ENCODE measurements at places on chromosomes 7 and 10. TPM values are rescaled to one million over a fixed set of nuclear protein-coding genes. Genes with fewer than 3 reads are reported as not detected.

The SORCS3 gene
- 0.46 TPM for total RNA-seq

The CFAP69 gene
- total RNA-seq: 6.6 TPM

The POU6F2 gene
- not detected for total RNA-seq

The PLA2G12B gene
- not detected for total RNA-seq

The ACTR3C gene
- total RNA-seq: 10.8 TPM

The SPAM1 gene
- not detected for total RNA-seq

The SSC4D gene
- 0.86 TPM for total RNA-seq

The ANKRD1 gene
- 3.5 TPM for total RNA-seq

The ATG9B gene
- total RNA-seq: 1.2 TPM

The SMKR1 gene
- total RNA-seq: 13.1 TPM

The XPNPEP1 gene
- total RNA-seq: 77.3 TPM

The MSMB gene
- total RNA-seq: not detected

The TASOR2 gene
- total RNA-seq: 47.3 TPM

The ASIC3 gene
- total RNA-seq: 1.7 TPM

The CALN1 gene
- total RNA-seq: not detected

The AZGP1 gene
- not detected for total RNA-seq

The DDC gene
- not detected for total RNA-seq

The PTPRE gene
- 5.0 TPM for total RNA-seq

The ADGRA1 gene
- not detected for total RNA-seq

The HOXA6 gene
- 6.9 TPM for total RNA-seq

The APBB1IP gene
- not detected for total RNA-seq

The NODAL gene
- total RNA-seq: not detected

The LRRD1 gene
- not detected for total RNA-seq

The TCERG1L gene
- not detected for total RNA-seq

The DNMBP gene
- 8.1 TPM for total RNA-seq

The PNLIPRP2 gene
- not detected for total RNA-seq

The WEE2 gene
- not detected for total RNA-seq

The MYO1G gene
- 0.17 TPM for total RNA-seq

The HOXA9 gene
- 69.0 TPM for total RNA-seq

The VSTM2A gene
- not detected for total RNA-seq

The PLXDC2 gene
- total RNA-seq: 0.06 TPM

The HOXA7 gene
- total RNA-seq: 2.6 TPM

The OPN4 gene
- total RNA-seq: not detected

The DNTT gene
- not detected for total RNA-seq

The IFIT3 gene
- total RNA-seq: 7.1 TPM

The GJD4 gene
- 0.33 TPM for total RNA-seq

The DNAJC2 gene
- total RNA-seq: 21.7 TPM

The SLC26A3 gene
- total RNA-seq: not detected

The C7orf33 gene
- total RNA-seq: not detected

The PPP1R3C gene
- 0.17 TPM for total RNA-seq

The PRLHR gene
- total RNA-seq: not detected

The PON1 gene
- not detected for total RNA-seq

The HHEX gene
- total RNA-seq: 3.2 TPM

The PLEKHS1 gene
- not detected for total RNA-seq

The SDK1 gene
- 4.8 TPM for total RNA-seq

The HOXA2 gene
- 1.8 TPM for total RNA-seq
